ENCODE measurements at places on chromosomes 1 and 21.

DNA sequence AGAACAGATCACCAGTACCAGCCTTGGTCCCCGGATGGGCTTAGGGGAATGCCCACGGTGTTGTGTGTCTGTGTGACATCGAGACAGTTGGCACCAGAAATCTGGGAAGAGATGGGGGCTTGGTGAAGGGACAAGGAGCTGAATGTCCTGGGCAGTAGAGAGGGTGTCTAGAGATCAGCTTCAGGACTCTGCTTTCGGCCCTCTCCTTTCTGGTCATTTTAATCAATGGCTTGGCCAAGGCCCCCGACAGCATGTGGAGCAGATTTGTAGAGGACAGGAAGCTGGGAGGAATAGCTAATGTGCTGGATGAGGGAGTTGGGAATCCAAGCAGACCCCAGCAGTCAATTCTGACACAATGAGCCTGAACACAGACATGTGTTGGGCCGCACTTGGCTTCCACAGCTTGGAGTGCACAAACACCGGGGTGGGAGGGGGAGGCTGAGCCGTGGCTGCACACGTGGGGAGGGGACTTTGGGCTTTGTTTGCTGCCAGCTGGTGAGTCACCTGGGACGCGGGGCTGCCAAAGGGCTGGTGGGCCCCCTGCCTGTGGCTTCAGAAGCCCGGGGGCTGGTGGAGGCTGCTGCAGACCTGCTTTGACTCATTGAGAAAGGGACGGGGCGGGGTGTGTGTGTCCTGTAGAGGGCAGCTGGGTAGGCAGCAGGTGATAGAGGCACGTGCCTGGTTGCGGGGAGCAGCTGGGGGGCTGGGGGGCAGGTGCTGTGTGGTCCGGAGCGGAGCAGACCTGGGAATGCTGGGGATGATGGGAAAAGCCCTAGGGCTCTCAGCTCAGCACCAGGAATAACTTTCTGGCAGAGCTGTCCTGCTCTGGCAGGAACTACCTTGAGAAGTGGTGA is 20.9 kb downstream of the SLC1A7 start:
- DNase-seq: peak; percentile 47

DNA sequence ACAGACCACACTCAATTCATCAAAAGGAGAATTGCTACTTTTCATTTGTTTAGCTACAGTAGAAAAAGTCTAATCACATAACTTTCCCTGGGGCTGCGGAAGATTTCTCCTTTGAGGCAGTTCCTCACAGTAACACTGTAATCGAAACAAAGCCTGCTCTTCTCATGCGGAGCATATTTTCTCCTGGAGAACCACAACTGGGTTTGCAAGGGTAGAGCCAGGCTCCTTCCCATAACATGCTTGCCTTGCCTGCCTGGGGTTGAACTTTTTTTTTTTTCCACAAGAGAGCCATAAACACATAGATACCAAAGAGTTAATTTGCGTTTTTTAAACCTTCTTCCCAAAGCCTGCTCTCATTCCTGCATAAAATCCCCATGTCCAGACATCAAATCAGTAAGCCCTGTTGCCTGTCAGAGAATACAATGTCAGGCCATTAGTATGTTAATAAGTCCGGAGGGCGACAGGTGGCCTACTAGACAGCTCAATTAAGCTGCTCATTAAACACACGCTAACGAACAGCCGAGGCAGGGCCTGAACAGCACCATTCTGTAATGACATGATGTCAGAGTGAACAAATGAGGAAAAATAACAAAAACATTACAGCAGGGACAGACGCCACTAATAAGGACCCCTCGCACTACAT is 107.1 kb upstream of the OLIG2 start:
- no peak for DNase-seq

DNA sequence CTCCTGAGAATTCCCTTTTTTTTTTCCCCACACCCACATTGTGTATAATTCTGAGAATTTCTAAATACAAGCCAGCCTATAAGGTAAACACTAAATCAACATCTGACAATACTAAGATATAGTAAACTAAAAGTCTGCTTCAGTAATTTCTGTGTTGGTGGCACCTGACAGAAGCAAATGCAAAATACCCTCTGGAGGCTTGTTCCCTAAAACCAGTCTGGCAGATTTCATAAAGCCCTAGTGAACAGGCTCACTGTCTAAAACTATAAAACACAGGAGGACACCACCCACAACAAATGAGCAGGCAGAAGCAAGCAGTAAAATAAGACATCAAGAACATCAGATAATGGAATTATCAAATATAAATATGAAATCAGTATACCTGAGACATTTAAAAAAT is 11.5 kb downstream of the TRIM33 start:
- DNase-seq: no peak

GRCh38 chr1:230165536-230165935 is 98.5 kb downstream of the GALNT2 start:
- DNase-seq: no peak

- no peak for DNase-seq
Measured at GRCh38 chr1:183898610-183899009, 93.7 kb downstream of the RGL1 start.

GRCh38 chr21:39956586-39956985 is 89.3 kb downstream of the PCP4 start:
- DNase-seq: no peak

GRCh38 chr1:68301471-68302001 is 69.2 kb upstream of the WLS start:
- DNase-seq: no peak
